ENCODE measurements at places on chromosomes 4 and X. TPM values are rescaled to one million over a fixed set of nuclear protein-coding genes. Genes with fewer than 3 reads are reported as not detected.

GRCh38 chr4:98318521-98318920 lies 57.3 kb downstream of the RAP1GDS1 start:
- DNase-seq: no peak

GRCh38 chrX:115363897-115364296 lies 74.4 kb downstream of the LUZP4 start:
- no peak for DNase-seq

DNA sequence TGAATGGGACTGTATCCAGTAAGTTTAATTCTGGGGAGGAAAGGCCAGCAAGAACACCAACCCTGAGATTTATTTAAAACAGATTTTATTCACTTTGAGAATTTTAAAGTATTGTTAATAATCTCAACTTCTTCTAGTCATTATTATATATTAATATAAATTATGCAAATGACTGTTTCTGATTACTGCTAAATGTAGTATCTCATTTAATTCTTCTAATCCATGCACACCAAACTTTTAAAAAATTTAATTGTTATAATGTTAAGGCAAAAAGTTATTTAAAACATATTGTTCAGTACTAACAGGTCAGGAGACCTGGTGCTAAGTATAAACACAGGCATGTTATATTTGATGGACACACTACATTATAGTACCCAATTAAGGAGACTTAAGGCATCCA lies 8.1 kb downstream of the RLIM start:
- DNase-seq: no peak

DNA sequence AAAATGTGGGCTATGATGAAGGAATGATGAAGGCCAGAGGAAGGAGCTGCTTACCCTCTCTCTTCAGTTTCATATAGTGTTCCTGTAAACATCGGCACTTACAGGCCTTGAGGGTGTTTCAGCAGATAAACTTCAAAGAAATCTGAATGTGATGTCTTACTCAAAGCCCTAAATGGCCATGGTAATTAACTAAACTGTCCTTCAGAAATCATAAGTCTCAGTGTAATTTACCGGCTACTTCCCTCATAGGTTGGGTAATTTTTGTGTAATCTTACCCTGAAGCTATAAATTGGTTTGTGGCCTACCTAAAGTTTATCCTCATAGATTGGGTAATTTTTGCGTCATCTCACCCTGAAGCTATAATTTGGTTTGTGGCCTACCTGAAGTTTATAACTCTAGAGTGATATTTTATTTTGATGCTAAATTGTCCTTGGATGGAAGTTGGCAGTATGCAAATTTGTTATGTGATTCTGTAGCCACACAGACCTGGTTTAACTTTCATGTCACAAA lies 2700.3 kb downstream of the ARAP2 start:
- no peak for DNase-seq

The STATH gene
- not detected for total RNA-seq

The NPNT gene
- total RNA-seq: 5.5 TPM

The HSFX1 gene
- total RNA-seq: 1.4 TPM

Measured in right atrium auricular region (tissue), 2 donors.